CD4-positive, alpha-beta T cell treated with Interleukin-2 at 100 ng/mL for 4 hours (primary cell): ENCODE measurements at places on chromosomes 12 and 14.

GRCh38 chr14:95818581-95818980 lies 58.1 kb upstream of the TUNAR start:
- no peak for DNase-seq

GRCh38 chr12:124457287-124458219 lies 109.9 kb downstream of the NCOR2 start:
- DNase-seq, result peak; percentile 65

- no peak for DNase-seq
These were observed 133.3 kb upstream of the FSCB start for GRCh38 chr14:44640416-44640815.

- no peak for DNase-seq
These were observed 2.4 kb downstream of the SLC11A2 start for GRCh38 chr12:51023625-51024382.

- DNase-seq, result no peak
These were observed 15.6 kb downstream of the DGKA start for GRCh38 chr12:55946553-55946952.
